ENCODE measurements at places on chromosomes 4 and X. TPM values are rescaled to one million over a fixed set of nuclear protein-coding genes. Genes with fewer than 3 reads are reported as not detected.

The AKAP14 gene
- total RNA-seq, result not detected

The CSAG2 gene
- total RNA-seq, result not detected

The SERTM2 gene
- total RNA-seq, result not detected

DNA sequence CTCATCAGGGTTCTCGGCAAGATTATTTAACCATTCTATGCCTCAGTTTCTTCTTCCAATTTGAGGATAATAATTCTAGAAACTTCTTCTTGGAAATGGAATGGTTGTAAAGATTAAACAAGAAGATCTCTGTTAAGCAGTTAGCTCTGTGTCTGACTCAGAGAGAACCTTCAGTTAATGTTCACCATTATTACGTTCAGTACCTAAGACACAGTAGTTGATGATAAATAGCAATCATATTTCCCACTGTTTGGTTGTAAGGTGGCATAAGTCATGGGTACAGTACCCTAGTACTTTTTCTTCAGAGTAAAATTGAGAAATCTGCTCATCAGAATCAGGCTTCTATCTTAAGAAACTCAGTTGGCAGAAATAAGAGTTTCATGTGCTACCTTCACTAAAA lies 366.5 kb upstream of the BOD1L1 start:
- H3K27me3 ChIP-seq, result no peaks in the 10 kb centered on the region
- H3K36me3 ChIP-seq, result no peaks in the 10 kb centered on the region
- H3K4me1 ChIP-seq, result peaks cover 51% of the 10 kb centered on the region
- H3K4me3 ChIP-seq, result no peak overlapping the region
- DNase-seq, result no peak

The RTL3 gene
- total RNA-seq, result 0.28 TPM

The SUPT20HL1 gene
- not detected for total RNA-seq

The CT45A1 gene
- total RNA-seq, result not detected

The NPNT gene
- 2.7 TPM for total RNA-seq

DNA sequence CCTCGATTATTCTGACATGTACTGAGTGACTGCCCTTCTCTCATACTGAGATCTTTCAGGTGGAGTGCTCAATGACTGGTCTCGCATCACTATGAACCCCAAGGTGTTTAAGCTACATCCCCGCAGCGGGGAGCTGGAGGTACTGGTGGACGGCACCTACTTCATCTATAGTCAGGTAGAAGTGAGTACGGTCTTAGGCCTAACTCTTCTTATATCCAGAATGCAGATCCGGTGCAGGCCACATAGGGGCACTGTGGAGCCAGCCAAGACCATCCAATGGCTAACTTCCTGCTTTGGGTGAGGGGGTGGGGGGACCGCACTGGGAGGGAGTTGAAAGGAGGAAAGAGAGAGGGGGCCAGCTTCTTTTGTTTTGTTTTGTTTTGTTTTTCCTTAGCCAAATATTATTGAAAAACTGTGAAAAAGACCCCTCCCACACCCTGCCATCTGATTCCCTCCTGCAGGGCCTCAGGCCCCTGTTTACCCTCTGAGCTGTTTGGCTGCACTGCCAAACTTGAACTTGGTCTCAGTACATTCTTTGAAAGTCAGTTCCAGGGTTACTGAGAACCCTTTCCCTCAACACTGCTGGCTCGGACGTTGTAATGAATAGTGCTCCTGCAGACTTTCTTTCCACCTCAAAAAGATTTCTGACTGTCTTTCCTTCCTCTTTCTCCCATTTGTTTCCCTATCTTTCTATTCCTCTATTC lies 16.2 kb downstream of the AWAT2 start:
- H3K4me3 ChIP-seq, result no peak overlapping the region
- H3K27ac ChIP-seq, result no peak overlapping the region
- no peak for DNase-seq
- H3K36me3 ChIP-seq, result no peaks in the 10 kb centered on the region
- H3K4me1 ChIP-seq, result no peaks in the 10 kb centered on the region
- H3K27me3 ChIP-seq, result no peaks in the 10 kb centered on the region

GRCh38 chr4:61149278-61149677 lies 50.8 kb upstream of the ADGRL3 start:
- H3K36me3 ChIP-seq, result no peaks in the 10 kb centered on the region
- DNase-seq, result no peak
- no peaks in the 10 kb centered on the region for H3K4me1 ChIP-seq
- H3K27me3 ChIP-seq, result no peaks in the 10 kb centered on the region

DNA sequence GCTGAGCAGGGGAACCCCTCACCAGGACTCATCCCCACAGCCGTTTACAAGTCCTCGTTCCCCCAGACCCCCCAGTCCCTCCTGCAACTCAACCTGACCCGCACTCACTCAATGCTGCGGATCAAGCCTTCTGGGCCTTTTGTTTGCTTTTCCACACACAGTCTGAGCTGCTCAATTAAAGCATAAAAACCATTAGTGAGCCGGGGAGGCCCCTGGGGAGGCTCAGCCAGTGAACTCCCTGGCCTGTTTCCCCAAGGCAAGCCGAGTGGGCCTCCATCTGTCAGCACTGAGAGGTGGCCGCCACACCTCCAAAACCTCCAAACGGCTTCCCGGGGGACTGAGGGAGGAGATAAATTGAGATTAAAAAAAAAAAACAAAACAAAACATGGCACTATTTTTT lies 158.5 kb downstream of the SHOX start:
- H3K27me3 ChIP-seq, result peaks cover 28% of the 10 kb centered on the region
- no peak overlapping the region for H3K27ac ChIP-seq
- DNase-seq, result peak; percentile 47
- H3K36me3 ChIP-seq, result peaks cover 2% of the 10 kb centered on the region
- H3K4me1 ChIP-seq, result no peaks in the 10 kb centered on the region
- H3K4me3 ChIP-seq, result no peak overlapping the region

- H3K36me3 ChIP-seq, result no peaks in the 10 kb centered on the region
Observed at GRCh38 chr4:60250657-60251056, 949.5 kb upstream of the ADGRL3 start.

DNA sequence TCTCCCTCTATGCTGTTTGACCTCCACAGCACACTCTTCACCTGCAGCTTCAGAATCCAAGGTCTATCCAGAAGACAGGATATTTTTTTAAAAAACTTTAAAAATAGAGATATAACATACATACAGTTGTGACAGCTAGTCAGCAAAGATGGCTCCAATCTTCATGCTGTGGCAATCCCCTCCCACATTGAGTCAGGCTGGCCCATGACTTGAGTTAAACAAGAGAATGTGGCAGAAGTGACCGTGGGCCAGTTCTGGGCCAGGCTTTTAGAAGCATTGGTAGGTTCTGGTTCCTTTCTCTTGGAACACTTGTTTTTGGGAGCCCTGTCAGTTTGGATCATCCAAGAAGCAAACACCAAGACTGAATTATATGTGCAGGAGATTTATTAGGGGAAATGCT lies 36.1 kb upstream of the REPS2 start:
- no peak overlapping the region for H3K27ac ChIP-seq
- H3K27me3 ChIP-seq, result peaks cover 14% of the 10 kb centered on the region
- no peak overlapping the region for H3K4me3 ChIP-seq

GRCh38 chrX:140766024-140766611 lies 56.6 kb downstream of the LINC00632 start:
- H3K27me3 ChIP-seq, result no peaks in the 10 kb centered on the region
- no peak for DNase-seq
- peak overlapping the region; percentile 90 for H3K27ac ChIP-seq

The ZNF185 gene
- total RNA-seq, result 13.7 TPM

GRCh38 chr4:37058826-37059225 lies 185.7 kb upstream of the NWD2 start:
- no peak overlapping the region for H3K4me3 ChIP-seq
- H3K4me1 ChIP-seq, result no peaks in the 10 kb centered on the region
- H3K36me3 ChIP-seq, result no peaks in the 10 kb centered on the region
- H3K27ac ChIP-seq, result no peak overlapping the region

- H3K36me3 ChIP-seq, result peaks cover 4% of the 10 kb centered on the region
- H3K4me3 ChIP-seq, result no peak overlapping the region
- no peaks in the 10 kb centered on the region for H3K4me1 ChIP-seq
Observed at GRCh38 chrX:63526863-63527262, 175.7 kb upstream of the SPIN4 start.

- peaks cover 4% of the 10 kb centered on the region for H3K36me3 ChIP-seq
- DNase-seq, result no peak
- no peaks in the 10 kb centered on the region for H3K27me3 ChIP-seq
Observed at GRCh38 chrX:44970709-44971108, 97.7 kb downstream of the KDM6A start.

- H3K27me3 ChIP-seq, result peaks cover 1% of the 10 kb centered on the region
- no peak overlapping the region for H3K4me3 ChIP-seq
- DNase-seq, result no peak
- no peak overlapping the region for H3K27ac ChIP-seq
- H3K4me1 ChIP-seq, result no peaks in the 10 kb centered on the region
Observed at GRCh38 chr4:152579916-152580315, 44.0 kb upstream of the FBXW7 start.

DNA sequence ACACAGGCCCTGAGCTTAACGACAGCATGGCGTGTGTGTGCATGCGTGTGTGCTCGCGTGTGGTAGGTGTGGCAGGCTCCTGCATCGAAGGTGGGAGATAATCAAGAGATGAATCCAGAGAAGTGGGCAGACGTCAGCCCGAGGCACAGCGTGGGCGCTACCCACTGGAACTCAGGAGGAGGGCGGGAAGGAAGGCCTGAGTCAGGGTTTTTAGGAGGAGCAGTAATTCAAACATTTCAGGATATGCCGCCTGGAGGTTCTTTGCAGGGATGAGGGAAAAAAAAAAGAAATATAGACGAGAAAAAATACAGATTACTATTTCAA lies 66.3 kb upstream of the STX18 start:
- H3K27ac ChIP-seq, result no peak overlapping the region
- H3K27me3 ChIP-seq, result peaks cover 1% of the 10 kb centered on the region
- H3K36me3 ChIP-seq, result peaks cover 2% of the 10 kb centered on the region
- H3K4me3 ChIP-seq, result no peak overlapping the region

- DNase-seq, result no peak
- H3K27ac ChIP-seq, result no peak overlapping the region
- H3K36me3 ChIP-seq, result no peaks in the 10 kb centered on the region
- no peak overlapping the region for H3K4me3 ChIP-seq
Observed at GRCh38 chr4:34178476-34178875, 2065.8 kb downstream of the ARAP2 start.

The CYLC1 gene
- not detected for total RNA-seq

The PRRG3 gene
- not detected for total RNA-seq

GRCh38 chr4:144595681-144596080 lies 50.3 kb upstream of the HHIP start:
- H3K27me3 ChIP-seq, result no peaks in the 10 kb centered on the region
- peaks cover 10% of the 10 kb centered on the region for H3K4me1 ChIP-seq
- no peaks in the 10 kb centered on the region for H3K36me3 ChIP-seq
- DNase-seq, result no peak

- H3K4me3 ChIP-seq, result no peak overlapping the region
- H3K27ac ChIP-seq, result no peak overlapping the region
- H3K27me3 ChIP-seq, result peaks cover 5% of the 10 kb centered on the region
Observed at GRCh38 chr4:125979950-125980349, 665.2 kb downstream of the FAT4 start.

DNA sequence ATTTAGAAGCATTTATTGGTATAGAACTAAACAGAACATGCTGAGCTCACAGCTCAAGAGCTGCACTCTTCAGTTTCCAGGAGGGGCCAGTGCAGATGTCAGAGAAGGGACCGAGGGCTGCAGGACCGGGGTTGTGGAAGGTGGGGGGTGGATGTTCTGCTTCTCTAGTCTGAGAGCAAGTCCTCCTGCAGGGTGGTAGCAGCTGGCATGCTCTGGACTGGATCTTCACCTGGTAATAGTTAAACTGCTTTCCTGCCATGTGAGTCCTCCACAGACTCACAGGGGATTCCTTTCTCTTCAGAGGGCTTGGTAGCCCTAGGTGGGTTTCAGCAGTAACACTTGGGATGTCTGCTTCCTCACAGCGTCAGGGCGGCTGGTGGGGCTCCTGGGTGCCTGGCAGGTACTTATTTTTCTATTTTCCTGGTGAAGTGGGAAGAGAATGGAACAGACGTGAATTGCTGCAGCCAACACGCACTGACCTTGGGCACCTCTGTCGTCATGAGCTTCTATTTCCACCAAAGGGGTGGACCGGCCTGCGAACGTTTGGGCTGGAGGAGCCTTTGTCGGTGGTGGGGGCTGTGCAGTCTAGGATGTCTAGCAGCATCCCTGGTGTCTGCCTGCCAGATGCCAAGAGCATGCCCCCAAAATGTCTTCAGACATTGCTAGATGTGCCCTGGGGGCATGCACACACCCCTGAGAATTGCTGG lies 2.5 kb downstream of the MAEA start:
- H3K27ac ChIP-seq, result peak overlapping the region; percentile 77
- H3K4me3 ChIP-seq, result no peak overlapping the region
- H3K36me3 ChIP-seq, result no peaks in the 10 kb centered on the region
- H3K27me3 ChIP-seq, result no peaks in the 10 kb centered on the region

GRCh38 chr4:8204576-8205227 lies 5.6 kb downstream of the SH3TC1 start:
- peaks cover 5% of the 10 kb centered on the region for H3K27me3 ChIP-seq
- no peak for DNase-seq
- peaks cover 9% of the 10 kb centered on the region for H3K4me1 ChIP-seq
- H3K27ac ChIP-seq, result no peak overlapping the region

GRCh38 chr4:5749568-5749967 lies 38.6 kb downstream of the EVC start:
- H3K4me3 ChIP-seq, result no peak overlapping the region
- peaks cover 29% of the 10 kb centered on the region for H3K36me3 ChIP-seq
- no peaks in the 10 kb centered on the region for H3K27me3 ChIP-seq

The MAGEA3 gene
- not detected for total RNA-seq
